CD4-positive, alpha-beta T cell treated with Interleukin-12 subunit alpha and Interleukin-12 subunit beta, for 1 hour (primary cell): ENCODE measurements at places on chromosomes 6 and 20.
A peak's percentile ranks its signal among the peaks of the same experiment; 100 is the strongest.

- no peak for DNase-seq
Measured at GRCh38 chr6:161130541-161130940, 139.0 kb downstream of the MAP3K4 start.

DNA sequence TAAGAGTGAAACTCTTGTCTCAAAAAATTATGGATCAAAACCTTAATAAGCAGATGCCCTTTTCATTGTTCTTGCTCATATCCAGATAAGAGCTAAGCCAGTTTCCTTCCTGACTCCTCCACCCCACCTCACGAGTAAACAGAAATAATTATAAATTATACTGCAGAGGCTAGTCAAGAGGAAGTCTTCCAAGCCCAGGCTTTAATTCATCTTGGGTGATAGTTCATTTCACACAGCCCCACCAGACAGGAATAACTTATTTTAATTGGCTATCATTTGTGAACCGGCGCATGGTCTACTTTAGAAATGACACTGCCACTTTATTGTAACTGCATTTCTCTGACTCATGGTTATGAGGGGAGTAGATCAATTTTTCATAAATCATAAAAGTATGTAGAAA, 102.0 kb downstream of the BTBD3 start:
- DNase-seq: no peak

DNA sequence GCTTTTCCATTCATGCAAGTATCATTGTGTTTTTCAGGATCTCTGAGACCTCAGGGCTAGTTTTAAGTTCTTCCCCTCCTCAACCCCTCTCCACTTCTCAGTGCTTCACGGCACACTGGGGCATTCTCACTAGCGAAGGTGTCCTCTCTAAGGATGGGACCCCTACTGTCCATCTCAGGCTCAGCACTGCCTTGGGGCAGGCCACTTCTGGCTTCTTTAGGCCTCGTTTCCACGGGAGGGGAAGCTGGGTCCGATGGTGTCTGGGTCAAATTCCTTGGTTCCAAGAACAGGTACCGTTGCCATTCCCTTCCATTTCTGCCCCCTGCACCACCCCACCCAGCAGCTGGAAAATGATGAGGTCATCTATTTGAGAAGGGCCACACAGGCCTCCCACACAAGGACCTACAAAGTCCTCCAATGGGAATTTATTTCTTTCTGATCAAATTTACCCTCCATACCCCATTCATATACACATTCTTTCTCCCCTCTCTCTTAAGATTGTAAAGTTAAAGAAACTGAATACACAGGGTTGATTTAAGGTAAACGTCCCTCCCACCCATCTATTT, 17.2 kb downstream of the GNAS start:
- DNase-seq: no peak

DNA sequence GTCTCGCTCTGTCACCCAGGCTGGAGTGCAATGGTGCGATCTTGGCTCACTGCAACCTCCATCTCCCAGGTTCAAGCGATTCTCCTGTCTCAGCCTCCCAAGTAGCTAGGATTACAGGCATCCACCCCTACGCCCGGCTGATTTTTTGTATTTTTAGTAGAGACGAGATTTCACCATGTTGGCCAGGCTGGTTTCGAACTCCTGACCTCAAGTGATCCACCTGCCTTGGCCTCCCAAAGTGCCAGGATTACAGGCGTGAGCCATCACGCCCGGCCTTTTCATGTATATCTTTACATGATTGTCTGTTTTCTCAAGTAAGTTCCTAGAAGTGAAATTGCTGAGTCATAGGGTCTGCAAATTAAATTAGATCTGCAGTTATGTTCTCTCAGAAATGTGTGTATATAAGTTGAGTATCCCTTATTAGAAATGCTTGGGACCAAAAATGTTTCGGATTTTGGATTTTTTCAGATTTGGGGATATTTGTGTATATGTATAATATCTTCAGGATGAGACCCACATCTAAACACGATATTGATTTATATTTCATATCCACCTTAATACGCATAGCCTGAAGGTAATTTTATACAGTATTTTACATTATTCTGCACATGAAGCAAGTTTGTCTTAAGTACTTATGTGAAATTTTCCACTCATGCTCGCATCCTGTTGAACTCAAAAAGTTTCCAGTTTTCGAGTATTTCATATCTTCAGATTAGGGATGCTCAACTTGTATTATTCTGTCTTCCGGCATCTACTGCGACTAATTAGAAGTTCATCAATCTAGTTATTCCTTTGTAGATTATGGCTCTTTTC, 40.4 kb downstream of the TAB2 start:
- no peak for DNase-seq

DNA sequence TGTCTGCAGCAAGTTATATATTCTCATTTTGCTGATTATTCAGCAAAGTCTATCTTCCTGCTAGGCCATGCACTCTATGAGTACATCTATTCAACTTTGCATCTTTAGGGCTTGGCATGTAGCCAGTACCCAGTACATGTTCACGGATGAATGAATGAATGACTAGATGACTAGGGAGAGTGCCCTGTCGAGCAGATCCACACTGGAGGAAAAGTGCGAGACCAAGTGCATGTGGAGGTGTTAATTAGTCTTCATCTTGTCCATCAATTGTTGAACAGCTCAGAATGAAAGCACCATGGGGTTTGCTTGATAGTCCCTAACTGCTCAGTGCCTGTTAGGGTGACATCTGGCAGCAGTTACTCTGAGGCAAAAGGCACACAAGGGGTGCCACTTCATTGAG, 30.4 kb downstream of the TM9SF4 start:
- DNase-seq: no peak

DNA sequence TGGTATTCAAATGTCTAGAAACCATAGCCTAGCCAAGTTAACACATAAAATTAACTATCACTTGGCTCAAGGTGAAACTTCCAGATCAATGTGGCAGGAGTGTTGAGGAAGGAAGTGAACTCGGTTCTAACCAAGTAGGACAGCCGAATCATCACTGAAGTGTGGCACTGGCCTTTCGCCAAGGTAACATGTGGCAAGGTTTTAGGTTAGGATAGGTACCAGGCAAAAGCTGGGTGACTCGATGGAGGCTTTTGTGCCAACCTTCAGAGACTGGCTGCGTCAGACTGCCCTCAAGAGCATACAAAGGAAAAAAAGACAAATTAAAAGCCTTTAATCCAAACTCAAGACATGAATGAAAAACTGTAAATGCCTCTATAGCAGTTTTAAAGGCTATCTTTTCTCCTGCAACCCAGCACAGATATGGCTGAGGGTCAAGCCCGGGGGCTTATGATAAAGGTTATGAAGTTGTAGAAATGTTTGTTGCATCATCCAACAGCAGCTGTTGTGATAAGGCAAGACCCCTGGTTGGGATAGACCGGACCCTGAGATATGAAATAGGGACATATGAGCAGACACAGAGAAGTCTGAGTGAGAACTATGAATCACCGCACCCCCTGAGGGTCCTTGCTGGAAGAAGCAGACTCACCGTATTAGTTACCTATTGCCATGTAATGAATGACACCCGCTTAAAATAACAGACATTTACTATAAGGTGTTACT, 11.9 kb downstream of the PSMB9 start:
- no peak for DNase-seq

GRCh38 chr6:98769546-98769945, 64.8 kb upstream of the POU3F2 start:
- peak; percentile 8 for DNase-seq

DNA sequence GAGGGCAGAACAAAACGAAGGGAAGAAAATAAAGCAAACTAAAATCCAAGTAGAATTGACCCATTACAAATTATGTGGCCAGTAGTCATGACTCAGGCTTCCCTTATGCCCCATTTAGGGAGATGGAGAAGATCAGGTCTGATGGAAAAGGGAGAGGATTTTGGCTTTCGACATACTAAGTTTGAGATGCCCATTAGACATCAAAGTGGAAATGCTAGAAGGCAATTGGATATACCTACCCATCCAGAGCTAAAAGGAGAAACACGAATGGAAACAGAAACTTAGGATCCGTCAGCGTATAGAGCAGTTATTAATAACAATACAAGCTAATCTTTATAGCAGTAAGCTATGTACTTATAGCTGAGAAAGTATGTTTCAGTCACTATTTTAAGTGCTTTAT, 4.8 kb downstream of the TRPC4AP start:
- DNase-seq: no peak

DNA sequence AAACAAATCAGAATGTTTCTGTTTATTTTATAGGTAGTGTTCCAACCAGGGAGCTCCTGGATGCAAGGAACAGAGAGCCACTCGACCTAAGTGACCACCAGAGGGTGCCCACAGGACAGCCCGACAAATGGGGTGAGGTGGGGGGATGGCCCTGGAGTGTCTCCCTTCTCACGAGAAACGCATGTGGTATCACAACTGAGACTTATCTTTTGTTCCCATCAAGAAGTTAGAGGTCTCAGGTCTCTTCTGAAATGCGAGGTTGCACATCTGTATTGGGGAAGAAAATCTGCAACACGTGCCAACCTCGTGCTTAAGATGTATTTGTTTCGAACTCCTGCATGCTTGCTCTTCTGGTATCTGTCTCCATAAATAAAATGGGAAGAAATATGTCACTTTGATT, 104.0 kb downstream of the ISM1 start:
- no peak for DNase-seq

- DNase-seq: peak; percentile 38
Measured at GRCh38 chr20:1663917-1664316, 6.3 kb upstream of the SIRPG start.

DNA sequence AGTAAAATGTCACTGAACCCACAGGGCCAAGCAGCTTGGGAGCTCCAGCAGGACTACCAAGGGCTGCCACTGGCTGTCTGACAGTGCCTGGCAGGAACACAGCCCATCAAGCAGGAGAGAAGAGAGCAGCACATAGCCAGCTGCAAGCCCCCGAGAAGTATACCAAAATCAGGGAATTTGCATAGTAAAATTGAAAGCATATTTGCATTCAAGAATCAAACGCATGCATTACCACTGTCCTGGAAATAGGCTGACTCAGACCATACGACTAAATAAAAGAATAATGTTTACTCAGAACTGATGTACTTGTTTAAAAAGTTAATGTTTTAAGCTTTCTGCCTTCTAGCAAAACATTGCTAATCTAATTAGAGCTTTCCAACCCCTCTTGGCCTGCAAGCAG, 298.1 kb downstream of the TFAP2B start:
- no peak for DNase-seq

DNA sequence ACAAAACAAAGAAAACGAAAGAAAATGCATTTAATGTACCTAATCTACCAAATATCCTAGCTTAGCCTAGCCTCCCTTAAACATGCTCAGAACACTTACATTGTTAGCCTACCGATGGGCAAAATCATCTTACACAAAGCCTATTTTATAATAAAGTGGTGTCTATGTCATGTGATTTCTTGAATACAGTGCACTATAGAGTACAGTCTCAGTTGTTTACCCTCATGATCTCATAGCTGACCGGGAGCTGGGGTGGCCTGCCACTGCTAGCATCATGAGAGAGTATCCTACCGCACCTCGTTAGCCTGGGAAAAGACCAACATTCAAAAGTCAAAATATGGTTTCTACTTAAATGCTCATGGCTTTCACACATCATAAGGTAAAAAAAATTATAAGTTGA, 16.6 kb downstream of the GCNT2 start:
- DNase-seq: no peak

DNA sequence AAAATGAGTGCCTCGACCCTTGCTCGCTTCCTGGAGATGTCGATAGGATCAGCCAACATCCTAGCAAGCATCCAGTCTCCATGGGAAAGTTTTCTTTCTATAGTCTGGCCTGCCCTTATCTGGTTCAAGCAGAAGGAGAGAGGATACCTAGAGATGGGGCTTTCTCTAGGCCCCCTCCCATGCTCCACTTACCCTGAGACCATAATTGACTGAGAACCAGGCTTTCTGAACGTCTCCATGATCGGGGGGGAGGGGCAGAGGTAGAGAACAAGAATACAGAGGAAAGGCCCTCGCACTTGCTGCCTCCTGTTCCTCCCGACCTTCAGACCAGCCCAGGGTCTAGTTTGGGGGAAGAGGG, 31.6 kb upstream of the EPB41L1 start:
- DNase-seq: no peak
